ENCODE measurements at places on chromosomes 5 and 9.

GRCh38 chr5:89421035-89421434 lies 538.1 kb upstream of the MEF2C start:
- no peak for DNase-seq

- no peak for DNase-seq
Measured at GRCh38 chr9:76415154-76415553, 20.9 kb upstream of the RFK start.

- DNase-seq = no peak
Measured at GRCh38 chr5:17180330-17180843, 37.0 kb upstream of the BASP1 start.

DNA sequence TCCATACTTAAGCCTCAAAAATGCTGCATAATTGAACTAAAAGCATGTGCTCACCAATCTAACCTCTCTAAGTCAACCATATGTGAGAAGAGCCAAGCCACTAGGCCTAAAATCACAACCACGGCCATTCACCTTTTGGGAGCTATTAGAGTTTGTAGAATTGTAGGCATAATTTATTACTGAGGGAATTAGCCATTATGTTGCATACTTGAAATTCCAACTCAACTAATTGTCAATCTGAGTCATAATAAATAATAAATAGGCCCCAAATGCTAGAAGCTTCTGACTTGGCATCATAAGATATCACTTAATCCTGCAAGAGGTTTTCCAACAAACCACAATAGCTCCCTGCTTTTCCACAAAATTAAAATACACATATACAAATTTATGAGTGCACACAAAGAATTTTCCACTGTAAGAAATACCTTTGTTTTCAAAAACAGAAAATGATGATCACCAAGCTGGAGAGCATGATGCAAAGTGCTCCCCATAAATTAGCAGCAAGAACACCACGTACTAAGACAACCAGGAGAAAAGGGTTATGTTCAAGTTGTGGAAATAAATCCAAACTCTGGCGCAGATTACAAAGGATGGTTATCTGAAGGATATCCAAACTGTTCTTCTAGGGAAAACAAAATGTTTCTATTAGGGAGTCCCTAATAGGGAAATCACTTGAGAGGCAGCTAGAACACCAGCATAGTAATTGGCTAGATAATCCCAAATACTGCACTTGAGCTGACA lies 250.0 kb upstream of the SLC30A5 start:
- DNase-seq = no peak

DNA sequence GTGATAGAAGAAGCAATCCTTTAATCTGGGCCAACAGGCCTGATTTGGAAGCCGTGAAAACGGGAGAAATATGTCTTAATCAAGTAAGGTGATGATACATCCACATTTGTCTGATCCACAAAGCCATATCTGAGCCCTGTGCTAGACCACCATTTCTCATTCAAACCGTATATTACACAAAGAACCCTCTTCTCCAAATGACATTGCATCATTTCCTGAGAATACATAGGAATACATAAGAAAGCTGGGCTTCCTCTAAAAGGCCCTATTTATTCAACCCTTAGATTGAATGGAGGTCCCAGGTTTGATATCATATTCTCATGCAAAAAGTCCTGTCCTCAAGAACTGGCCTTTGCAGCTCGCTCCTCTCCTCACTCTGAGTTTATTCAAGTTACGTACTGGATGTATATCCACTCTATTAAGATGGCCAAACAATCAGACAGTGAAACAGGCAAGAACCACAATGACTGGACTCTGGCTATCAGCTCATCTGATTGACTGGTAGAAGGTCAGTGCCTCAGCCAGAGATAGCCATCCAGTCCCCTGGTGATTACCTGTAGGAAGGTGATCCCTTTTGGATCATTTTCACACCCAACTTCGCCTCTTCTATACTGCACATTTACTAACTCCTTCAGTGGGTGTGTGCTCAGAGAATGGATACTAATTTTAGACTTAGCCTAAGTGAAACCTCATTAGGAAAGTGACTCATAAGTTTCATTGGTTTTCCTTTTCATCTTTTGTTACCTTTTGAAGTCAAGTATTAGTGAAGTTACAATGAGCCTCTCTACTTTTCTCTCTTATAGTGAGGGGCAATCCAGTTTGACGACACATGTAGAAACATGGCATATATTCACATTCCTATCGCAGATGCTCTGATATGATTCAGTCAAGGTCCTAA lies 167.6 kb upstream of the WWC1 start:
- DNase-seq = no peak

GRCh38 chr9:128555180-128555721 lies 2.9 kb downstream of the SPTAN1 start:
- no peak for DNase-seq

- no peak for DNase-seq
Measured at GRCh38 chr5:90113108-90113507, 296.4 kb downstream of the CETN3 start.

DNA sequence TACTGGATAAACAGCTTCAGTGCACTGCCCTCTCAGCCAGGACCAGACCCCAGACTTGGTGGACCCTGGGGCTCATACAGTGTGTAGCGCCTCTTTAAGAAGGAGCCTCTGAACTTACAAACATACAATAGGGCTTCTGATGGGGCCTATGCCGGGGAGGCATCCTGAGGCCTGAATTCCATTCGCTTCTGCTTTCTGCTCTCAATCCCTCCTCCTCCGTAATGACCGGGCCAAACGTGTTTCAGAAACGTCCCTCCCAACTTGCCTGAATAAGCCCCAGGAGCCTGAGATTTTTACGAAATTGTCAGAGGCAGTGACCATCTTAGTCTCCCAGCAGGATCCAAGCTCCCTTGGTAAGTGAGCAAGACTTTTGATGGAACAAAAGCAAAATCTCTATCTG lies 128.1 kb upstream of the BOD1 start:
- no peak for DNase-seq

DNA sequence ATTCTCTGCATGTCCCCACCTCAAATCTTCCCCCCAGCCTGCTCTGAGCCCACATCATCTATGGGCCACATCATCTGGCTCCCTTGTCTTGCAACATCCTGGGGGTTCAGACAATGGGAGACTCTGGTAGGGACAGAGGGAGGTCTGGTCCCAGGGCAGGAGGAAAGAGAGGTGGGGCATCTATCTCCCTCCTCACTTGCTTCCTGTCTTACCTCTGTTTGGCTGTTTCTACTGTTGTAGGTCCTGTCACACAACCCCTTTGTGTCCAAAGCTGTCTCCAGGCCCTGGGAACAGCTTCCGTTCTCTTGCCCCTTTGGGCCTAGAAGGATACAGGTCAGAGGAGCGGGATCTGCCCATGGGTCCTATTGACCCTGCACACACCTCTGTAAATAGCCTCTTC lies 227.2 kb downstream of the NSG2 start:
- no peak for DNase-seq

DNA sequence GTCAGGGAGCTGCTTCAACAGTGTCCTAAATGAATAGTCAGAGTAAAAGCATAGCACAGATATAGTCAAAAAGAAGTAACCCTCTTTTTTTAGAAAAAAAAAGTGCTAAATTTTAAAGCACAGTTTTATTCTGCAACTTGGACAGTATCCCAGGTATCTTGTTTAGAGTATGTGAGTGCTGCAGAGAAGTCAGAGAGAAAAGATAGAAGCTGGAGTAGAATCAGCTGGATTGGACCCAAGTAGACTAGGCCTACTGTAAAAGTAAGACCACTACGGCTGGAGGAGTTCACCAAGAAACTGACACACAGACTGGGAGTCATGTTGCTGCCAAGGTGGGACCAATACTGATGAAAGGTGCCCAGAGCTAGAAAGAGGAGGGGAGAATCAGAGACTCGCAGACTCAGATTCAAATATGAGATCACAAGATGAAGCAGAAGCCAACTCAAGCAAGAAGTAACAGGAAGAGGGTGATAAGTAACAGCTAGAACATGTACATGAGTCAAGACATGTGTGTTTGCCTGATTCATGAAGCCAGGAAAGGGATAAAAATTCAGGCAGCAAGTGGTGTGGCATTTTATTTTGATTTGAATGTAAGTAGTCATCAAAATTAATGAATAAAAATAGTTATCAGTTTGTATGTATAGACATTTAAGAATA lies 25.6 kb upstream of the TUSC1 start:
- no peak for DNase-seq

DNA sequence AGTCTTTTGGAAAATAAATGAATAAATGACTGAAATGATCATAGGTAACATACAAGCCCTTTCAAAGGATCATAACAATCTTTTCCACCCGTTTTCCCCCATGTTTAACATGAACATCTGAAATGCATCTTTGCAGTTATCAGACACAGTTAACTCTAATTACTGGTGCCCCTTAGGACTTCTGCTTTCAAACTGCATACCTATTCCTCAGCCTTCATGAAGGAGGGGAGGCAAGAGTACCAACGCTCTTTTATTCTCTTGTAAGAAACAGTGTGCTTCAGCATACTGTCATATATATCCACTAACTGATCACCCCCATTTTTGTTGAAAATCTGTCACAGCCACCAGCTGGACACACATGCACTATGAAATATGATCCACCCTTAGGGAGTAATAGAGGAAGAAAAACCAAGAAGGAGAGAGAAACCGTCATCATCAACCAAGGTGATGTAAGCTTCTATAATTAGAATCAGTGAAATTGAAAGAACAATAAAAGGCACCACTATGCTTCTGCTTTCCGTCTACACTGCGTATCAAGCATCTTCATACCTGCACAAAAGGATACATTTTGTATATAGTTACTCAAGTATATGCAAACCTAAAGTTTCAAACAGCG lies 98.7 kb downstream of the RAPGEF6 start:
- DNase-seq = no peak

DNA sequence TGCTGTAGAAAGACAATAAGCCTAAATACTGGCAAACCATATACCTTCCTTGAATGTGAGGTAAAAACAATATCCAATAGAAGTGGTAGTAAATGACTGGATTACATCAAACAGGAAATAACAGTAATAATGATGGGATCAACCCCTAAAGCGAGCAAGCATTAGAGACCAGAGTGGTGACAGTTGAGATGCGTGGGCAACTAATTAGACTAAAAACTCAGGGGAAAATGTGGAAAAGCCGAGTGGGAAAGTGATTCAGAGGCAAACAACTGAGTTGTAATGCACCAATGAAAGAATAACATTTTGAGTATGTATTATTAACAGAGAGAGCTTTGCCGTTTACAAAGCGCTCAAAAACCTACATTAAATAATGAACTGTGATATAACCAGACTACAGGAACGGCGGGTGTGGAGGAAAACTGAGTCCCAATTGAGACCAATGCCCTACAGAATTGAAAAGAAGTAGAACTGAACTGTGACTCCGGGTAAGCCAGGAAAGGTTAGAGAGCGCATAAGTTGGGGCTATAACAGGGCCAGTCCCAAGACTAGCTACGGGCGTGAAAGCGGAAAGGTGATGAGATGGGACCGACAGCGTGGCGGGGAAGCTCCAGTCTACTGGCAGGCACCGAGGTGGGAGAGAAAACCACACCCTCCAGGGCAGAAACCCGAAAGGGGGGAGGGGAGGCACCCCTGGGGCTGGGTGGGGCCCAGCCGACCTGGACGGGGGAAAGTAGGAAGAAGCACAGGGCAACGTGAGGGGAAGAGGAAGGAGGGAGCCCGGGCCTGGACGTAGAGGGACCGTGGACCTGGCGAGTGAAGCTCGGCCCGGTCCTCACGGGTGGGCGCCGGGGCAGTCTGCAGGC lies 592 bp downstream of the UBAP2 start:
- peak; percentile 2 for DNase-seq

- DNase-seq = no peak
Measured at GRCh38 chr5:133400120-133400519, 212.2 kb downstream of the FSTL4 start.

DNA sequence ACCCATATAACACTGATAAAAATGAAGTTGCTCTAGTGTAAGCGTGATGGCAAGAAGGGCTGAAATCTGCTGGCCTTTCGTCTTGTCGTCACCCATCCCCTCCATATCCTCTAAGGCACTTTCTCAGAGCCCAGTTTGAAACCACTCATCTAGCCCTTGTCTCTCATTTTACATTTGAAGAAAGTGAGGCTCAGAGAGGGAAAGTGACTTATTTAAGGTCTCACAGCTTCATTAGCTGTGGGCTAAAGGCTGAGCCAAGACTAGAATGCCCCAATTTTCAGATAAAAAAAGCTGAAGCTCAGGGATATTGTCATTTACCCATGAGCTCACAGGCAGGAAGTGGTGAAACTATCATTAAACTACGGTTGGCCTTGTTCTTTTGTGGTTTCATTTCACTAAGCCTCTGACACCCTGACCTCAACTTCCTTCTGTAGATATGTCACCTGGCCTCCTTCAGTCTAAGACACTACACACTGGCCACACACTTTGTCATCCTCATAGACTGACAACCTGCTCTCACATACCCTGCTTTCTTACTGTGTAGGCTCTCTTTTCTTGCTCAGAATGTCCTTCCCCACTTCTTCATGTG lies 176.7 kb upstream of the DMAC1 start:
- no peak for DNase-seq

- DNase-seq = no peak
Measured at GRCh38 chr5:111699976-111700375, 57.0 kb downstream of the NREP start.

Measured in stimulated activated CD4-positive, alpha-beta T cell treated with anti-CD3 and anti-CD28 coated beads, Interleukin-1b, Interleukin-23, amount 100 ng/mL, for 1 hour (primary cell).